Renal cortex interstitium (tissue), 15 donors: ENCODE measurements at places on chromosomes 13 and 19. TPM values are rescaled to one million over a fixed set of nuclear protein-coding genes. Genes with fewer than 3 reads are reported as not detected.

GRCh38 chr19:10074153-10074552, 12.0 kb upstream of the SHFL start:
- DNase-seq, result no peak

DNA sequence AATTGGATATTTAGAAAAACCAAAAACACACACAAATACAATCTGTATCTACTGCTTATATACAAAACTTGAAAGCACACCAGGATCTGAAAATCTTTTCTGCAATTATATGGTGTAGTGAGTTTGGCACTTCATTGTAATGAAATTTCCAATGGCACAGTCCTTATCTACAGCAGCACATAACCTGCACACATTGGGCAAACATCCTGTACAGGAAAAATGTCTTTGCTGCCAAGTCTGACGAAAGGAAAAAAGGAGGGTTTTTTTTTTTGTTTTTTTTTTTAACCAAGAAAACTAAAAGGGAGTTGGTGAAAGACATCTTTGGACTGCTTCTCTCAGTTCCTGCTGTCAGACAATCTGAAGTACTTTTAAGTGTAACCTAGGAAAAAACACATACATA, 107.8 kb downstream of the FOXO1 start:
- DNase-seq, result no peak

DNA sequence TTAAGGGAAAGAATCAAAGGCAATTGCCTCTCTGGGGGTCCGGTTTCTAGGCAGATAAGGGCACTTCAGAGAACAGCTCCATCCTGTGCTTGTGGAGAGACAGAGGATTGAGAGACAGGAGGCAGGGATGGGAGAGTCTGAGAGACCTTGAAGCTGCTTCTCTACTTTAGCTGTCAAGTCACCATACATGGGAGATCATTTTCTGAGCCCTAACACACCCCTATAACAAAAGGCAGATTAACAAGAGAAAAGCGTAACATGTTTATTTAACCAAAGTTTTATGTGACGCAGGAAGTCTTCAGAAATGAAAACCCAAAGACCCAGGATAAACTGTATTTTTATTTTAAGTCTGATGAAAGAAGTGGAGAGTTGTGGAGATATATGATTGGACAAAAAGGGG, 48.4 kb downstream of the CBY2 start:
- DNase-seq, result no peak

DNA sequence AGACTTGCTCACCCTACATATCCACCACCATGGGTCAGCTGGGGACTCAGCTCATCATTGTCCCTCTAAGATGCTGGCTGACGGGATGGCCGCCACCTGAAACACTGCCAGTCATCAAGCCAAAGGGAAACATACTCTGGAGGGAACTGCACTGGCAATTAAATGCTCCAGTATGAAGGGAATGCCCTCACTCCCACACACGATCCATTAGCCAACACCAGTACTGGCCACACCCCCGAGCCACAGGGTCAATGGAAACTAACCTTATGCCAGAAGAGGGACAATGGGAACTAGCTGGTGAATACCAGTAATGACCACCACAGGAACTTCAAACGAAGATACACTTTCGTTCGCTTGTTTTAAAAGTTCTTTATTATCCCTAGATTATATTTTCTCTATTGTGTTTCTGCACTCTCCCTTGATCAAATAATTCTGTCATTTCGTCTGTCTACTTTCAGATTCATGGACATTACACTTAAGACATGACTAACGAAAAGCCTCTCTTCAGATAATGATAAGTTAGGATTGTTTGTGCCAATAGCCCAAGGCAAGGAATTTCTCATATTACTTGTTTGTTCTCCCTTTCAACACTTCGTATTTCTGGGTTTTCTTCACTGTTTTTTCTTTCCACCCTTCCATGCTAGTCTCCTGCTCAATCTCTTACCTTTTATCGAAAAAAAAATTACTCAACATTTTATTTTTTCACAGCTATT, 1.7 kb upstream of the ZNF507 start:
- DNase-seq, result no peak

DNA sequence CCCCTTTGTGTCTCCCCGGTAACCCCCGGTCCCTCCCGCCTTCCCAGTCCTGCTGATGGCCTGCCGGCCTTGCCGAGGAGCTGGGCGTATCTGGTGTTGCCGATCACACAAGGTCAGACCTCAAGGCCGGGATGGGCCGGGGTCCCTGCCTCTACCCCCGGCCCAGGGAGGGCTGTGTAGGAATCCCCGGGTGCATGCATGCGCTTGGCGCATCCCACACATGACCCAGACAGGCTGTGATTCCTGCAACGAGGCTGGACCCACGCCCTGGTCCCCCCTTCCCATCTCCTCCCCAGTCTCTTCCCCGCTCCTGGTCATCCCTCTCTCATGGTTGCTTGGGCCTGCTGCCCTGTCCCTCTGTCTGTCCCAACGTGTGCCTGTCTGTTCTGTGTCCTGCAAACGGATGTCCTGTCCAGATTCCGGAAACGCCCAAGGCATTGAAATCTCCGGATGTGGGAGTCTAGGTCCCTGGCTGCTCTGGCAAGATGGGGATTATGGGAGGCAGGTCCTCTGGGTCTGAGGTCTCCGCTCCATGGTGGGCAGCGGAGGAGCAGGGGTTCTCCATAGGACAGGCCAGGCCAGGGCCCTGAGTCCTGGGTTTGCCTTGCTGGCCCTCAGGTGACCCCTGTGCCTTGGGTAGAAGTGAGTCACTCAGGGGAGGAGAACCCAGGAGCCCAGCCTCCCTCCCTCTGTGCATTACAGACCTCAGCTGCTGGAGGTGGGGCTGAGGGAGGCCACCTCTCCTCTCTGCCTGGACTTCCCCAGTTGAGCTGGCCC, 1.6 kb downstream of the PKN1 start:
- DNase-seq, result no peak

DNA sequence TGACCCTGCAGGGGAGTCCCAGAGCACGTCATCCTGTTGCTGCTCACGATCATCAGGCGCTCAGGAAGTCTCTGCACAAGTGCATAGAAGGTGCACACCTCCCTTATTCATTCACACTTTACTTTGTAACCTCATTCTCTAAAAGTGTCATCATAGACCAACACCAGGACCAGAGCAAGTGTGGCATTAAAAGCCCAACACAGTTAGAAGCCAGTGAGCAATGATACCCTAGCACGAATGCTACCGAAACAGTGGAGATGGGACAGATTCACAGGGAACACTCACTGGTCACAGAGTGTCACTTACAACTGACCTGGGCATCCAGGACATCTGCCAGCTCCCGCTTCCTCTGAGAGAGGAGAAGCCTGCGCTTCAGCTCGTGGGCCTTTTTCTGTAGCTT, 17.0 kb downstream of the HAUS8 start:
- DNase-seq, result no peak

GRCh38 chr13:46598140-46598819, 45.3 kb downstream of the LRCH1 start:
- DNase-seq, result no peak

The ICAM5 gene
- polyA plus RNA-seq, result 0.24 TPM

The NKG7 gene
- 1.1 TPM for polyA plus RNA-seq

The ANKRD24 gene
- 2.3 TPM for polyA plus RNA-seq

- no peak for DNase-seq
Observed at GRCh38 chr13:70814684-70815083, 706.4 kb upstream of the KLHL1 start.

GRCh38 chr19:18596752-18597157, 8.2 kb downstream of the REX1BD start:
- DNase-seq, result no peak

The KCNN1 gene
- 4.8 TPM for polyA plus RNA-seq

The MED26 gene
- 8.0 TPM for polyA plus RNA-seq

DNA sequence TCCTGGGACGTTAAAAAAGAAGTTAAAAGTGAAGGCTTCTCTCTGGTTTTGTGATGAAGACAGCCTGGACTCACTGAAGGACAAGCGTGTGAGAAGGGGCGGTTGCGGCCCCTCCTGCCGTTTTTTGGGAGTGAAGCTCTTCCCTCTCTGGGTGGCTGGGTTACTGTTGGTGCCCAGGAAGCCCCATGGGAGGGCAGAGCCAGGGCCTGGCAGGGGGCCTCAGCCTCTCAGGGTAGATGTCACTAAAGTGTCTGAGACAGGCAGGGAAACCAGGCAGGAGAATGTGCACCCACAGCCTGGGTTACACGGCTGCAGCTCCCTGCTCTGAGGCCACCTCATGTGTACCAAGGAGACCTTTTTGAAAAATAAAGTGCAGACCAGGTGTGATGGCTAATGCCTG, 1.5 kb upstream of the WDR88 start:
- DNase-seq, result no peak

The ZNF543 gene
- 8.0 TPM for polyA plus RNA-seq

DNA sequence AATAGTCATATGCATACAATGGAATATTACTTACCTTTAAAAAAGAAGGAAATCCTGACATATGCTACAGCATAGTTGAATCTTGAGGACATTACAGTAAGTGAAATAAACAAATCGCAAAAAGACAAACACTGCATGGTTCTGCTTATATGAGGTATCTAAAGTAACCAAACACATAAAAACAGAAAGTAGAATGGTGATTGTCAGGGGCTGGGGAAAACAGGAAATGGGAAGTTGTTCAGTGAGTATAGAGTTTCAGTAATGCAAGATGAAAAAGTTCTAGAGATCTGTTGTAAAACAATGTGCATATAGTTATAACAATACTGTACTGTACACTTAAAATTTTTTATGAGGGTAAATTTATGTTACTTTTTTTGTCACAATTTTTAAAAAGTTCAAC, 219.4 kb downstream of the KLF5 start:
- DNase-seq, result no peak

The PROZ gene
- polyA plus RNA-seq, result 4.3 TPM

The PCDH17 gene
- 15.9 TPM for polyA plus RNA-seq

The IGFLR1 gene
- 5.6 TPM for polyA plus RNA-seq

The ODAD3 gene
- 1.6 TPM for polyA plus RNA-seq

DNA sequence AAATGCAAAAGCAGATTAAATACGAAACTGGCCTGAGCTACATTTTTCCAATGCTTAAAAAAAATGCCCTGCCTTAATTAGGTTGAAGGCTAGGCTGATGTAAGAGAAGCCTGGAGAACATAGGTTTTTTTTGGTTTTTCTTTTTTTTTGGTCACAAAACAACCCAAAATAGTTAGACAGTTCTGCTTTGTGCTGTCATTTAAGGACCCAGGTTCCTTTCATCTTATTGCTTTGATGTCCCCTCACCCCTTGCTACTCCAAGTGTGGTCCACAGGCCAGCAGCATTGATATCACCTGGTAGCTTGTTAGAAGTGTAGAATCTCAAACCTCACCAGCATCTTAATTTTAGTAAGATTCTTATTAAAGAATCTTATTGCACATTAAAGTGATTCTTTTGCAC, 14.4 kb downstream of the TDRD3 start:
- DNase-seq, result no peak

The TEX29 gene
- 0.27 TPM for polyA plus RNA-seq

DNA sequence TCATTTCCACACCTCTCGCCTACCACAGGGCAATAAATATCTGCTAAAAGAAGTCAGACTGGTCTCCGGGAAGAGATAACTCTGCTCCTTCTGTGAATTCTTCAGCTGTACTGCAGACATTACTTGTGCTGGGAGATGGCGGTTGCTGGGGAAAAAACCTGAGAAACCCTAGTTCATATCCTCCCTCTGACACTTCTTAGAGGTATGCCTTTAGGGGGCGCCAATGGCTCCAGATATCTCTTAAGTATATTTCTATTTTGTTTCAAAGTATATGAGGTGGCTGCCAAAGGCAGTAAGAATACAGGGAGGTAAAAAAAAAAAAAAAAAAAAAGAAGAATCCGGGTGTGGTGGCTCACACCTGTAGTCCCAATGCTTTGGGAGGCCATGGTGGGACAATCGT, 175.2 kb downstream of the PAN3 start:
- no peak for DNase-seq

DNA sequence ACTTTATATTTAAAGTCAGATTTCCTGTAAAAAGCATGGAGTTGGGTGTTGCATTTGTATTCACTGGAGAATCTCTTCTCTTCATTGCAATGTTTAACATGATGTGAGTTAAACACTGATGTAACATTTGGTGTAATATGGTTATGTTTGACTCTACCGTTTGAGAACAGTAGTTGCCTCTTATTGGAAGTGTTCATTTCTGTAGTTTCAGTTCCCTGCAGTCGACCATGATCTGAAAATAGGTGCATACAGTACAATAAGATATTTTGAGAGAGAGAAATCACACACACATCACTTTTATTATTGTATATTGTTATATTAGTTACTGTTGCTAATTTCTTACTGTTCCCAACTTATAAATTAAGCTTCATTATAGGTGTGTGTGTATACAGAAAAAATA, 105.2 kb upstream of the SPACA7 start:
- DNase-seq, result no peak

GRCh38 chr19:38970664-38971532, 4.6 kb downstream of the FBXO17 start:
- DNase-seq, result no peak

DNA sequence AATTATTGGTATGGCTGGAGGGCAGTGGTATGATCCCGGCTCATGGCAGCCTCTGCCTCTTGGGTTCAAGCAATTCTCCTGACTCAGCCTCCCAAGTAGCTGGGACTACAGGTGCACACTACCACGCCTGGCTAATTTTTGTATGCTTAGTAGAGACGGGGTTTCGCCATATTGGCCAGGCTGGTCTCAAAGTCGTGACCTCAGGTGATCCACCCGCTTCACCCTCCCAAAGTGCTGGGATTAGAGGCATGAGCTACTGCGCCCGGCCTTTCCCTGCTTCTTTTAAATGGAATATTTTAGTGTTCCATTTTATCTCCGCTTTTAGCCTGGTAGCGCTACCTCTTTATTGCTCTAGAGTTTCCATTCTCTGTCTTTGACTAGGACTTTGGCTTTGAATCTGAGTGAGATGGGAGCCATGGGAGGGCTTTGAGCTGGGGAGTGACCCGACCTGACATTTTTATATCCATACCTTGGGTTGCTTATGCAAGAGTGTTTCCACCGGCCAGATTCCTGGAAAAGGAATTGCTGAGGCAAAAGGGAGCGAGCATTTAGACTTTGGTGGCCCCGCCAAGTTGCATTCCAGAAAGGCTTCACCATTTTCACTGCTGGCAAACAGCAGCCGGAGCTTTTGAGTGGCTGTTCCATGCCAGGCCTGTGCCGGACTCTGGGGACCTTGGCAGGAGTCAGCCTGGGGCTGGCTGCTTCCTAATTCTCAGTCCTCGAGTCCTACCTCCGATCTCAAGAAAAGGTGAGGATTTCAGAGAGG, 22.9 kb downstream of the BICRA start:
- DNase-seq, result no peak
